ENCODE measurements at places on chromosomes 11 and 22.

DNA sequence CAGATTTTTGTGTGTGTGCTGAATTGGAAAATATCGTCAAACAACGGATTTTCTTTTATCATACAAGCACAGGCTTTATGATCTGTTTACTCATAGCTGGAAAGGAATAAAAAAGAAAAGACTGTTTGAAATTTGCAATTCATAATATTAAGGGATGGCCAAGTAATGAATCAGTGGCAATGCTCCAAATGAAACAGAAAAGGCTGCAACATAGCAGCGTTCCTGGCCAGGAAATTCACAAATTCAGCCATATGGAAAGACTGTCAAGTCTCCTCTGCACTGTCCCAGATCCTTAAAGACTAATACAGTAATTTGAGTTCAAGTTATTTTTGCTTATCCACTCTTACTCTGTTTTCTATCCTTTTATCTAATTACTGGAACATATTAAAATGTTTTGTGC is 98.2 kb downstream of the MSANTD4 start:
- no peak for DNase-seq

DNA sequence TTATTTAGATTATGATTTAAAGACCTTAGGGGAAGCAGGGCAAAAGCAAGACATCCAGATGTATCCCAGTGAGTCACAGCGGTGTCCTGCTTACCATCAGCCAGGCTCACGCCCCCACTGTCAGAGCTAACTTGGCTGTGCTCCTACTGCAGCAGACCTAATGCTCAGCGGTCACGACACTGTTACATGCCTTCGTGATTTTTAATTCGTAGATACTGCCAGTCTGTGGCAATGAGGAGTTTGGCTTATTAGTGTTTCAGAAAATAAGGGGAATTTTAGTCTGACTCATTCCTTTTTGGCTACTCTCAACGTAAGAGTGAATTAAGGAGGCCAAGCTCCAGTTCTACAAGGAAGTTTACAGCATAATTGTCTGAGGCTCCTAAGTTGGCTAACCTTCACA is 22.7 kb downstream of the EFCAB6 start:
- no peak for DNase-seq

GRCh38 chr22:29744902-29745301 is 21.9 kb downstream of the ZMAT5 start:
- DNase-seq = no peak

DNA sequence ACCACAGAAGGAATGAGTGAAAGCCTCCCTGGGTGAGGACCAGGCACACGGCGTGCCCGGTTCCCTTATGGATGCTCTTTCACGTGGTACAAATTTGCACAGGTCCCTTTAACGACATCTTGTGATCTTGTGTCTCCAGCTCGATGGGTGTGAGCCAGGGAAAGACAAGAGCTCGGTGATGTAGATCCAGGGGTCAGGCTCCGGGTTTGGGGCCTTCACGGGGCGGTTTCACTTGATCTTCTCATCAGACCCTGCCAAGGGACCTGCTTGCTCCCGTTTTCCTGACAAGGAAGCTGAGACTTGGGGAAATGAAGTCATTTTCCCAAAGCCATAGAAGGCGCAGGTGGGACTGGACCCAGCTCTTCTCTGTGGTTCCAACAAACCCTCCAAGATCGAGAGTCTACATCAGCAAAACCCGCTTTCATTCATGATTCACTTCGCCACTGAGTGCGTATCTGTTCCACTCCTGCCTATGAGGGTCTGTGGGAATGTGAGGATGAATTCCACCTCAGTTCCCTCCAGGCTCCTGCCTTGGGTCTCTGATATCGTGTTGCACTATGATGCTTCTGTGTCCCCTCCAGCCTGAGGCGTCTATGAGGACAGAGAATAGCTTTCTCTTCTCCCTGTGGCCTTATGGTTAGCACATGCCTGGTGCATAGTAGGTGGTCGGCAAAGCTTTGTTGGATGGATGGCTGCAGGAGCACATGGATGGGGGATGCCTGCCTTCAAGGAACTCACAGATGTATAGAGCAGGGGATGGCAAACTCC is 45.0 kb upstream of the ANO1 start:
- DNase-seq = no peak

- DNase-seq = no peak
Observed at GRCh38 chr11:122741613-122742300, 86.2 kb downstream of the UBASH3B start.
